Ascending aorta (tissue), 2 donors: ENCODE measurements at places on chromosomes 1 and 21.

DNA sequence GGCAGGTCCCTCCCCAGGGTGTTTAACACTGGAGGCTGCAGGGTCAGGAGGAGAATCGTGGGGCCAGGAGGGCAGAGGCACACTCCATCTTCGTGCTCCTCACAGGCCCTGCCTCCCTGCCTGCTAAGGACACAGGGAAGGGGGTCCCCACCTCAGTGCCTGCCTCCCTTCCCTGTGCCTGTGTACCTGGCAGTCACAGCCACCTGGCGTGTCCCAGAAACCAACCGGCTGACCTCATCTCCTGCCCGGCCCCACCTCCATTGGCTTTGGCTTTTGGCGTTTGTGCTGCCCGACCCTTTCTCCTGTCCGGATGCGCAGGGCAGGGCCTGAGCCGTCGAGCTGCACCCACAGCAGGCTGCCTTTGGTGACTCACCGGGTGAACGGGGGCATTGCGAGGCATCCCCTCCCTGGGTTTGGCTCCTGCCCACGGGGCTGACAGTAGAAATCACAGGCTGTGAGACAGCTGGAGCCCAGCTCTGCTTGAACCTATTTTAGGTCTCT, 623 bp upstream of the BGLAP start:
- DNase-seq: no peak

DNA sequence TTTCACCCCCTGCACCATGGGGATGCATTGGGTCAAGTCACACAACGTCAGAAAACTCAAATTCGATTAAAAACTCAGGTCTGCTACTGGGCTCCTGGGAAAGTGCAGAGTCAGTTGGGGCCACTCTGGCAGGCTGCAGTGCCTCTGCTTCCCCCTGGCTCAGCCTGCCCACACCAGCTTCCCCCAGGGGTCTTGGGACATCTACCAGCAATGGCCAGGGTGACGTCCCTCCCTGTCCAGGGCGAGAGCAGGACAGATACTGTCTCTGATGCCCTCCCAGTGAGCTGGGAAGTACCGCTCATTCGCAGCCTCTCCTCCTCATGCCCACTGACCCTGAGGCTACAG, 106.2 kb upstream of the COL6A1 start:
- no peak for DNase-seq

GRCh38 chr1:210978316-210978973, 155.5 kb downstream of the KCNH1 start:
- DNase-seq: no peak

DNA sequence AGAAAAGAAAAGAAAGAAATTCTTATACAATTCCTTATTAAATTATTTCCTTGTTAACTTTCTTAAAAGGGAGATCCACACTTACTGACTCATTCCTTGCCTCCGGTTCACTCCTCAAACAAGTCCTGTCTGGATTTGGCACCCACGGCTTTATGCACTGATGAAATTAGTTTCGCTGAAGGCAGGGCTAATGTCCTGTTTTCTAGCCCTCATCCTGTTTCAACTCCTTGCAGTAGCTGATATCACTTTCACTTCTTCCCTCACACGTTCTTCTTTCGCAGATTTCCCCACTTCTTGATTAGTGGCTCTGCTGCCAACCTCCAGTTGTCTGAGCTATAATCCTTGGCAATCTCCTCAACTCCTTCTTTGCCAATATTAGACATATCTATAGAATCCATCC, 215.2 kb downstream of the URB2 start:
- no peak for DNase-seq

- no peak for DNase-seq
These were observed 11.8 kb upstream of the F3 start for GRCh38 chr1:94553323-94553730.

DNA sequence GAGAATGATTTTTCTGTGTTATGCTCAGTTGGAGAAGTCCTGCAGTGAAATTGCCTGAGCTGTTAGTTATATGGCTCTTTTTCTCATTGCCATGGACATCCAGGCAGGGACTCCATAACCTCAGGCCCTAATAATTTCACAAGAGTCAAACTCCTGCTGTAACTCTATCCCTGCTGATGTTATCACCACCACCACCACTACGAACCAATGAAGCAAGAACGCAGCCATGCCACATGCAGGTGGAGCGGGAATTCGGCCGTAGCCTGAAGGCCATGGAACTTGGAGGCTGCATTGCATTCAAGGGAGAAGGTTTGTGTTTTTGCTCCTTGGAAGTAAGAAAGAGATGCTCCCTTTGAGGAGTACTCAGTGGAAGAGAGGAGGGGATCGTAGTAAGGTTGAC, 16.8 kb upstream of the DLGAP3 start:
- no peak for DNase-seq

DNA sequence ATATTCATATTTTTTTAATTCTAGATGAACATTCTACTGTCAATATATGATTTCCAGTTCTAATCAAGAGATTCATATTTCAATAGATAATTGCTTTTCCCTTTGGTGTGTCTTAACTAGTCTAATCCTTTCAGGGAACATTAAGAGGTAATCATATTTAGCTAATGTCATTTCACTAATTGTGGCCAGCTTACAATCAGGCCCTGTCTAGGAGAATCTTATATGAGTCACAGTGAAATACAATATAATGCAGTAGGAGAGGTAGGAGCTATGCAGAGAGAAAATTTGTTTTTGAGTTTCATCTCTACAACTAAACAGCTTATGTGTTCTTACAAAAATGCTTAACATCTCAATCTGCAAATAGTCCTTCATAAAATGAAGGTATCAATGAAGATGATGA, 85.9 kb downstream of the DPYD start:
- no peak for DNase-seq
